ENCODE measurements at places on chromosomes 16 and 17.

GRCh38 chr16:12414281-12414680, 389.4 kb downstream of the CPPED1 start:
- no peak for DNase-seq

DNA sequence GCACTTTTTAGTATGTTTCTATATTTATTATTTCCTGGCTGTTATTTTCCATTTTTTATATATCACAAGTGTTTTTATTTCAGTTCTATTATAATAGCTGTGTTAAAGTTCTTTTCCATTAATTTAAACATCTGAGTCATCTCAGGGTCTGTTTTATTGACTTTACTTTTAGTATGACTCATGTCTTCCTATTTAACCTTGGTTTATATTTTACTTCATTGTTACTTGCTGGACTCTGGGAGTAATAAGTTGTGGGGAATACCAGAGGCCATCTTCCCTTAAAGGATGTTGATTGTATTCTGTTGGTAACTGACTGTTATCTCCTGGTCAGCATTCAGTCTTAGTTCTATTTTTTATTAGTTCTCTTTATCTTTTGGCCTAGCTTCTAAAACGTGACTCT, 1508.2 kb downstream of the CDH11 start:
- no peak for DNase-seq

DNA sequence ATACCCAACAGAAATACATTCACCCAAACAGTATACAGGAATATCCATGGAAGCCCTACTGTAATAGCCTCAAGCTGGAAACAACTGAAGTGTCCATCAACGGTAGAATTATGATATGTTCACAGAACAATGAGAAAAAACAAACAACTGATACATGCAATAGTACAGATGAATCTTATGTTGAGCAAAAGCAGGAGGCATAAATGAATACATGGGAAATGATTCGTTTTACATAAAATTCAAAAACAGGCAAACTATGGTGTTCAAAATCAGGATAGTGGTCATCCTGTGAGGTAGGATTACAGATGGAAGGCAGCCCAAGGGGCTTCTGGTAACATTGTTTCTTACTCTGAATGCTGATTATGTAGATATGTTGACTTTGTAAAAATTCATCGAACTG, 25.1 kb downstream of the RFFL start:
- no peak for DNase-seq

GRCh38 chr16:20673882-20674683, 23.4 kb downstream of the ACSM1 start:
- no peak for DNase-seq

- no peak for DNase-seq
These were observed 141.2 kb upstream of the RPL38 start for GRCh38 chr17:74062234-74062633.

DNA sequence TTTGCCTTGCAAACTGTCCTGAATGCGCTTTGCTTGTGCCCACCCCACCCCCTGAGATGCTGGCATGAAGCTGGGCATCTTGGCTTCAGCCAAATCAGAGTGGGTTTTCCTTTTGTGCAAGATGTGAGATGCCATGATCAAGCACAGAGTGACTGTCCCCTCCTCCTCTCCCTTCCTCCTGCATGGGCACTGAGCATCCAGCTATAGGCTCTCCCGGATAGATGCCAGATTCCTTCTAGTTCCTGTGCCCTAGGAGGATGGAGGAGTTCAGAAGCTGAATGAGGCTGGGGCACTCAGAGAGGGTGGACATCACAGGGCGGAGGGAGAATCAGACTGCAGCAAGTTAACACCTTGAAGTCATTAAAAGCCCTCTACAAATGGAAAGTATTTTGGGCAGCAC, 384.1 kb upstream of the CCL2 start:
- DNase-seq: no peak

DNA sequence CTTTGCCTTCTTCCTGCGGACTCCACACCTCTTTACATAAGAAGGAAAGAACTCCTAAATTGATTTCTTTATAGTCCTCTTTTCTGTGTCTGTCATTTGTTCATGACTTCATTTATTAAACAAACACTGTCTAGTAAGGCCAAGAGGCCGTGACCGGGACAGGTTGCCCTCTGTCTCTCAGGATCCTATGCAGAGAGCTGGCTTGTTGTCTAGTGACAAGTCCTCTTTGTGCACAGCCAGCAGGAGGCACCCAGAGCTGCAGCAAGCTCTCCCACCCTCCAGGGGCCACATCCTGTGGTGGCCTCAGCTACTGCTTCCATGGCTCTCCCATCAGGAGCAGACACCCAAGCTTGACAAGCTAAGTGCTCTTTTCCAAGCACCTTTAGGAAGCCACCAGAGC, 50.6 kb downstream of the PLD6 start:
- DNase-seq: no peak

DNA sequence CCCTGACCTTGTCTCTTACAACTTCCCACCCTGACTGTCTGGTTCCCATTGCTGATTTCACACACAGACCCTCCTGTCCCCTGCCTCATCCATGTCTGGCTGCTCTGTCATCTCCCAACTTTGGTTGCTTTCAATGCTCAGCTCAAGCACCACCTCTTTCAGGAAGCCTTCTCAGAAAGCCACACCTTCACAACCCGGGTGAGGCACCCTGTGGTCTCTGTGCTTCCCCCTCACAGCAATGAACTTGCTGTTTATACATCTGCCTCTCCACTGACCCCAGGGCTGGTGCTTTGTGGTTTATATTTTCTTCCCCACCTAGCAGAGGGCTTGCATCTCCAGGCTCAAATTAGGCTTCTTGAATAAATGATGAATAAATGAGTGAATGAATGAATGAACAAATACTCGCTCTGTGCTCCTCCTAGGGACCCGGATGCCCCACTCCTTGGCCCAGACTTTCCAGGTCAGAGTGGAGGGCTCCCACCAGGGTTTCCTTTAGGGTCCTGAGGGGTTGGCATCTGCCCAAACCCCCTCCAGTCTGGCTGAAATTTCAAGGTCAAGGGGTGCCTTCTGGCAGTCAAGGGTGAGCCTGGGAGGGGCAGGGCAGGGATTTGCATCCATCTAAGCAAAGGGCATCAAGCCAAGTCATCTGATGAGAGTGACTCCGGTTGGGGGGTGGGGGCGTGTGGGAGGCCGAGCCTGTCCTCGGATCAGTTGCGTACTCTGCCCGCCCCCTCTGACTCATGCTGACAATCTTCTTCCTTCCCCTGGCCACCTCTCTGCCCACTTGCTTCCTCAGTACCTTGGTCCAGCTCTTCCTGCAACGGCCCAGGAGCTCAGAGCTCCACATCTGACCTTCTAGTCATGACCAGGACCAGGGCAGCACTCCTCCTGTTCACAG, at the start of gene ITGAX:
Gene ITGAX (plus strand): TSS at position 783 of the 898 bp plus-strand sequence. CDS start 79 bp downstream, at position 862.
- no peak for DNase-seq

- DNase-seq: no peak
These were observed 7.3 kb upstream of the SNAI3 start for GRCh38 chr16:88693420-88694177.

- no peak for DNase-seq
These were observed 111.7 kb upstream of the CHMP6 start for GRCh38 chr17:80879723-80880647.

DNA sequence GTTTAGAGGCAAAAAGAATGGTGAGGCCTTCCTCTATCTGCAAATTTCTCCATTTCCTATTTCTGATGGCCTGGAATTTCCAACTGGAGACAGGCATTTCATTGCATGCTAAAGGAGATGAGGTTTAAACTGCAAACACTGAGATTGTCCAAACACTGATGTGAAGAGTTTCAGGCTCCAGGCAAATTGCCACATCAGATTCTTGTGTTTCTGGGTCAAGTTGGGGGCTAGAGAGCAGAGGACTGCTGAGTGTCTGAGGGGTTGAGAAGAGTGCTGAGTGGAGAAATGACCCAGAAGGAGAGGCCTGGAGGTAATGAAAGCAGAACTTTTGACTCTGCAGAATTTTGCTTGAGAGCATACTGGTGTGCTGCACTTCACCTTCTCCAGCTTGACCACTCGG, 216.7 kb upstream of the MPHOSPH6 start:
- DNase-seq: no peak

- DNase-seq: no peak
These were observed 71.9 kb downstream of the AXIN2 start for GRCh38 chr17:65489413-65490155.

DNA sequence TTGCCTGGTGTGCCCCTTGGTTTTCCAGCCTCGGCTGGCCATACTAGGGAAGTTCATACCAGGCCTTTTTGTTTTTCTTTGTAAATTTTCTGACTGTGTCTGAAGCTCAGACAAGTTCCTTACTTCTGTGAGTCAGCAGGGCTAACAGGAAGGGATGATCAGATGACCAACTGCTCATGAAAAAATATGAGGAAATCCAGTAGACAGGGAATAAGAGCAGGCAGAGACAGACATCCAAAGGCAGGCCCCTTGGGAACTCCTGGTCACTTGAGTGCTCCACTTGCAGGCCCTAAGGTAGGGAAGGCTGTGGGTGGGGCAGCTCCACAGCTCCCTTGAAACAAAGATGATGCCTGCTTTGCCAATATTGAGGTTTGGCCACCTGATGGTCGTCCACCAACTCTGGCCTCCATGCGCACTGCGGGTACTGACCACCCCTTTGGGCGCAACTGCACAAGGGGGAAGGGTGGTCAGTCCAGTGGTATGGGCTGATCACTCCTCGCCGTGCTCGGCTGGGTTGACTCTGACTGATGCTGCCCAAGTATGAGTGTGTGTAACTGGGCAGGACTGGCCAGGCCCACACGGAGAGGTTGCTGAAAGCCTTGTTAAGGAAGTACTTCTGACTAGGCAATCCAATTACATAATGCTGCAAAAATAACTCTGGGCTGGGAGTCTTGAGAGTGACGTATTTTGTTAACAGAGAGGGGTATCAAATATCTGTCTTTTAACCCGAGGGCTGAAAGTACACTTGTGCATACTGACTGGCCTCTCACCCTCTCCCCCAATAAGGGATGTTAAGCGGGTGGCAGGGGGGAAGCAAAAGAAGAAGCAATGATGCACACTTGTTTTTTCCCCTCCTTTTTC, 20.8 kb upstream of the ZFHX3 start:
- no peak for DNase-seq

DNA sequence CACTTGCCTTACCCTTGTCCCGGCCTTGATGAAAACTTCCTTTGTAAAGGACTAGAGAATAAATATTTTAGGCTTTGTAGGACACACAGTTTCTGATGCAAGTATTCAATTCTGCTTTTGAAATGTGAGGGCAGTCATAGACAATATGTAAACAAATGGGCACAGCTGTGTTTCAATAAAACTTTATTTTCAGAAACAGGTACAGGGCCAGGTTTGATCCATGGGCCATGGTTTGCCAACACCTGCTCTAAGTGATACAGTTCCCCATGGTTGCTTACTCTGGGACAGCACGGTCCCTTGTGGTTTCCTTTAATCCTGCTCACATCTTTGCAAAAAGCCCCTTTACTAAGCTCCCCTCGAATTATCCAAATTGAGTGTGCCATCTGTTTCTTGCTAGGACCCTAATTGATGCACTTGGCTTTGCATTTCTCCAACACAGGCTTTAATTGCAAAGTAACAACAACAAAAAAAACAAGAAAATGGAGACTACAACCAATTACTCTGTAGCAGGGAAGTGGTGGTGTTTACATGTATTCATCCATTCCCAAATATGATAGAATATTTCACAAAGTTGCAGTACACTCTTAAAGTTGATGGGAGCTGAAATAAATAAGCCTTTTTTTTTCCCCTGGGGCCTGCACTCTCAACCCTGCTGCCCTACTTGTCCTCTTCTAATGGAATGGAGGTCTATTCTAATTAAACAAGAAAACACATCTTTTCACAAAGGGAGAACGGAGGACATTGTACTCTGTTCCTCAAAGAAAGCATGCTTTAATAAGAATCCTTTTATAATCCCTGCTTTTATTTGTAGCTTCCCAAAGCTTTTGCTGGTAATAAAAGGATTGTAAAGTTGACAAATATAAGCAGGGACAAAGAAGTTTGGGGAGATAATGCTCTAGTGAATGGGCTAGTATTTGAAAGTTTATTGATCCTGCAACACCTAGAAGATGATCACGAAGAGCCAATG, 37.7 kb upstream of the TOX3 start:
- no peak for DNase-seq

DNA sequence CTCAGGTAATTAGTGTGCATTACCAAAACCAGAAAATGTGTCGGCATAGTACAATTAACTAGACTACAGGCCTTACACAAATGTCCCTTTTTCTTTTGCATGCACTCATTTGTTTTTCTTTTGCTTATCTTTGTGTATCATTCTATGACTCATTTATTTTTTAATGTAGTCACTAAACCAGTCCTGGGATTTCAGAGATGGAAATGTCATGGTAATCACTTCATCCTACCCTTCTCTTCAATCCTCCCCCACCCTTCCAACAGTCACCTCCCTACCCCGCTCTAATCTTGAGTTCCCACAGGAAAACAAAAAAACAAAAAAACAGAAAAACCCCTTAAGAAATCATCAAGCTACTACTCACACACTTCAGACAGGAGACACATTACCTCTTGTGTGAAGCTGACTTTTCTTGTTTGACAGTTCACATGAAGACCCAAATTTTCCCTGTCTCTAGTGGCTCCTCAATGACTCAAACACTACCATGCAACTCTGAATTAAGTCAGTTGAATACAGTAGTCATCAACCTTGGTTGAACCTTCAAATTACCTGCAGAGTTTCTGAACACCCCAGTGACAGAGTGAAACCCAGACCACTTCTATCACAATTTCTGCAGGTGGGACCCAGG, 242.4 kb upstream of the SALL1 start:
- no peak for DNase-seq

GRCh38 chr17:50021681-50022370, 26.8 kb upstream of the DLX3 start:
- DNase-seq: no peak

- DNase-seq: no peak
These were observed 12.0 kb upstream of the CD300A start for GRCh38 chr17:74454197-74455024.

DNA sequence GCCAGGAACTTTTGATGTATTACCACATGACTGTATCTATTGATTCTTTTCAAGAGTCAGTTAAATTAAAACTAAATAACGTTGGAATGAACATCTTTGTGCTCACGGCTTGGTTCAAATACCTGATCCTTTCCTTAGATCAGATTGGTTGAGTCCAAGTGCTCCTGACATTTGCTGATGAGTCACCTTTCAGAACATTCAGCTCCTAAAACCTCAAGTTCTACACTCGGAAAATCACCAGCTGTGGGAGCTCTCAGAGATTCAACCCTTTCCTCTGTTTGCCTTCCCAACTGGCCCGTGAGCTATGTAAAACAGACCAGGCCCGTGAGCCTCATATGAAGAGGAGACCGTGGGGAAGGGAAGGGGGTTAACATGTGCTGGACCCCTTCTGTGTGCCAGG, 68.1 kb downstream of the RTN4RL1 start:
- no peak for DNase-seq

DNA sequence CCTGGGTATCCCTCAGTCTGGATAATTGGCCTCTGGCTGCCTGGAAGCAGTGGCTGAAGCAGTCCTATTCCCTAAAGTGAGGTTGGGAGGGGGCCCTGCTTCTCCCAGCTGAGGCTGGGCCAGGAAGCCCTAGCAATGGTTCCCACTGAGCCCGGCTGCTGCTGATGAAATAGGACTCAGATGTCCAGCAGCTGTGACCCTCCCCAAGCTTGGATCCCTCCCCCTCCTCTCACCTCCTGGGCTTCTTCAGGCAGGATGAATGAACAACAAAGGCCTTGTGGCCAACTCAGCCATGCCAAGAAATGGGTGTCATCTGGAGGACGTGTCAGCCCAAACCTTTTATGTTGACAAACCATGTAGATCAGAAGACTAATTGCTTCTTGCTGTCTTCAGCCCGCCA, 42.0 kb downstream of the AXIN2 start:
- no peak for DNase-seq

GRCh38 chr17:21842332-21843317, 150.3 kb downstream of the KCNJ18 start:
- DNase-seq: no peak
